Cortex of kidney (tissue), 1 donor: ENCODE measurements at places on chromosomes 5 and 9.

DNA sequence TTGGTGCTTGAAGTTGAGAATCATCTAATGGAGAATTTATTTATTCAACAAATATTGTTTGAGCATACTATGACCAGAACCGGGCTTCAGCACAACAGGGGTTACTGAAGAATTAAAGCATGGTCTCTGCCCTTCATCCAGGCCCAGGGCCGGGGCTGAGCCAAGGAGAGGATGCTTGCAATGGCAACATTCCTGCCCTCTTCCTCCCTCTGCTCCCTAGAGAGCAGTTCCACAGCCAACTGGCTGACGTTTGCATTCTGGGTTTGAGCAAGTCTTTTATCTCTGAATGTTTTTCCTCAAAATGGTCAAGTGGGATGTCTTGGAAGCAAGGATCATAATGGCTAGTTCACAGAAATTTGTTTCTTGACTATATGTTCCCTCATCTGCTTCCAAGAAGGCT lies 80.7 kb downstream of the GLDC start:
- no peak for DNase-seq

DNA sequence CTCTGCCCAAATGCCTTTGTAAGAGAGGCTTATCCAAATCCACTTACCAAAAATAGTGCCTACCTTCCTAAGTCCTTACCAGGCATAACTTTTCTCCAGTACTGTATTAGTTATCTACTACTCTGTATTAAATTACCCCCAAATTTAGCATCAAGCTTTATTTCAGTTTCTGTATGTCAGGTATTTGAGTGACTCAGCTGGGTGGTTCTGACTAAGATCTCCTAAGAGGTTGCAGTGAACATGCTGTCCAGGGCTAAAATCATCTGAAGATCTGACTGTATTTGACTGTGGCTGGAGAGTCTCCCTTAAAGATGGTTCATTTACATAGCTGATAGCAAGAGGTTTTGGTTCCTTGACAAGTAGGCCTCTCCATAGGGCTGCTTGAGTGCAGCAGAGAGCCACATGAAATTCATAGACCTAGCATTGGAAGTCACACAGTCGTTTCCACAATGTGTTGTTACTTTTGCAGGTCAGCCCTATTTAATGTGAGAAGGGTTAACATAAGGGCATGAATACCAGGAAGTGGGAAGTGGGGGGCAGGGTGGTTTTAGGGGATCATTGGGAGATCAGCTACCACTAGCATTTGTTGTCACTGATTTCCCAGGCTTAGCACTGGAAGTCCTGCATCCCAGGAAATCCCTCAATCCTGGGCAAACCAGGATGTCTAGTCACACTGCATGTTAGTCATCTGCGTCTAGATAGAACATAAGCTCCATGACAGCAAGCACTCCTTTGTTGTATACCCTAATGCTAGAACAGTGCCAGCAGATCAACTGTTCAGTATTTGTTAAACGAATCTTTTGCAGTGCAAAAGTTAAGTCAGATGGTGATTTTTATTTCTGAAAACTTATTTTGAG lies 2.0 kb upstream of the ZNF622 start:
- no peak for DNase-seq

- DNase-seq, result no peak
Measured at GRCh38 chr5:16507716-16508115, 42.1 kb upstream of the ZNF622 start.

DNA sequence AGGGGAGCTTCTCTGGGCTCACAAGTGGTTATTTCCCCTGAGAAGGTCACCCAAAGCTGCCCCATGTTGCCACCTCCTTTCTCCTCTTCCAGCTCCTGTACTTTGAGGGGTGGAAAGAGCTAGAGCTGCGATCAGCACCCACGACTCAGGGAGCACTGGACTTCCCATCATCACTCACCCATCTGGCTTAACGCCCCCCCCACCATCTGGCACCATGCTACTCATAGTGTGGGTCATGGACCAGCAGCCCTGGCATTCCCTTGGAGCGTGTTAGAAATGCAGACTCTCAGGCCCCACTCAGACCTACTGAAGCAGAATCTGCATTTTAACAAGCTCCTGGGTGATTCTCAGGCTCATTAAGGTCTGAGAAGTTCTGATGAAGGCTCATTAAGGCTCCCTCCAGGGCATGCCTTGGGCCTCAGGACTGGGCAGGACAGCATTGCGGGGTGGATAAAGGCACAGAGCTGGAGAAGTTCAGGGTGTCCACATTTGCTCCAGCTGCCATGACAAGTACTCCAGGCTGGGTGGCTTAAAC lies 67.3 kb downstream of the GALNT12 start:
- DNase-seq, result no peak

DNA sequence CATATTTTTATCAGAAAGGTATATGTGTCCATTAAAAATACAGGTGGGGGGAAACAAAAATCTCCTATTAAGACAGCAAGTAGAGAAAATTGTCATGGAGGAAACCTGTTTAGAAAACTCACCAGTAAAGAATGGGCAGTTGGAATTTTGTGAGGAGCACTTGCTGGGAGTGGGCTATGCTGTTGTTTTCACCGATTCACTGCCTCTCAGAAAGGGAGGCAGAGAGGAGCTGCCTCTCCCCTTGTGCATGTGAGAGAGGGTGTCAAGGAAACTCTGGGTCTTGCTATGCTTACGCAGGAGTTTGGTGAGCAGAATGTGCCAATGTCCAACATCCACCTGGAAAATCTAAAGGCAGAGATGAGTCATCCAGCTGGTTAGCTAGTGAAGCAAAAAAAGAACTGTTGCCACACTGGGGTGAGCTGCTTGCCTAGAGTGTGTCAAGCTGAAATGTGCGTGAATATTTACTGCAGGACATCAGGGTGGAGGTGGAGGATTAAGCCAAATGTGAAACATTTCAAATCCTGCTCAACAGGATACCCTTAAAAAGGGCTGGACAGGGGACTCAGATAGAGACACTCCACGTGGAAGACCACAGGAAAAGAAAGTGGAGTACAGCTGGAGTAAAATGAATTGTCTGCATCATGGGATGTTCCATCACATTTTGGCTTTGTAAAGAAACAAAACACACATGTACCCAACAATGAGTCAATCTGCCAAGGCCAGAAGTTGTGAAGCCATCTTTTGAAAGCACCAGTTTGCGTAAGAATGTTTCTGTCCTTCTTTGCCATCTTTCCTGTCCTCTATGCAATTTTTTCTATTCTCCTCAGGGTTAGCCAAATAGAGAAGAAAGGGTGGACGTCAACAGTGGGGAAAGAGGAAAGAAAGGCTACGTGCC lies 449.7 kb upstream of the MPDZ start:
- DNase-seq, result no peak

DNA sequence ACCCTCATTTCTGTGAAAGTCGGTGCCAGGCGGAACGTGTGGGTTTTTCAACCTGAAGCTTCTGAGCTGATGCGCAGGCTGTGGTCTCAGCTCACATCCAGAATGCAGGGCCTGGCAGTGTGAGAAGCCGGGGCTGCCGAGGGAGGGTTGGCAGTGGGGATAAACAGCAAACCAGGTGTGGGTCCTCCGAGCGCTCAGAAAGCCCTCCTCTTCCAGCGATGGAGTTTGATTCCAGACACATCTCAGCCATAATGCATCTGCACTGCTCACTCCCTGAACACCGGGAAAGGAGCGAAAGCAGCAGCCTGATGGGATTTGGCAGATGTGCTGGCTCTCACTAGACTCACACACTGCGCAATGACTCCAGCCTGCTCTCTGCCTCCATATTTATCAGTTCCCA lies 280.1 kb downstream of the HSPA4 start:
- DNase-seq, result no peak

DNA sequence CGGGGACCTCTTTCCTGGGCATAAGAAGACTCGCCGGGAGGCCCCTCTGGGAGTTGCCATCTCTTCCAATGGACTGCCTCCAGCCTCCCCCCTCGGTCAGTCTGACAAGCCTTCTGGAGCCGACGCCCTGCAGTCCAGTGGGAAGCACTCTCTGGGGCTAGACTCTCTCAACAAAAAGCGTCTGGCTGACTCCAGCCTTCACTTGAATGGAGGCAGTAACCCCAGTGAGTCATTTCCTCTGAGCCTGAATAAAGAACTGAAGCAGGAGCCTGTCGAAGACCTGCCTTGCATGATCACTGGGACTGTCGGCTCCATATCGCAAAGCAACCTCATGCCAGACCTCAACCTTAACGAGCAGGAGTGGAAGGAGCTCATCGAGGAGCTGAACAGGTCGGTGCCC lies 28.4 kb upstream of the LTC4S start:
- no peak for DNase-seq

- no peak for DNase-seq
Measured at GRCh38 chr5:178793151-178793550, 62.7 kb upstream of the ZNF354A start.

GRCh38 chr5:172245703-172246125 lies 37.9 kb downstream of the UBTD2 start:
- no peak for DNase-seq
